Esophagus muscularis mucosa (tissue), 4 donors: ENCODE measurements at places on chromosomes 16 and 17.

- no peaks in the 10 kb centered on the region for H3K27me3 ChIP-seq
- DNase-seq = no peak
- peak overlapping the region; percentile 90 for H3K27ac ChIP-seq
- peaks cover 6% of the 10 kb centered on the region for H3K36me3 ChIP-seq
- peak overlapping the region; percentile 97 for H3K4me3 ChIP-seq
These were observed 655 bp upstream of the KLHDC4 start for GRCh38 chr16:87766485-87766797.

GRCh38 chr16:57279780-57280638, 4.5 kb downstream of the PLLP start:
- no peak overlapping the region for H3K27ac ChIP-seq
- peaks cover 25% of the 10 kb centered on the region for H3K4me1 ChIP-seq
- no peak overlapping the region for H3K4me3 ChIP-seq
- H3K27me3 ChIP-seq = peaks cover 25% of the 10 kb centered on the region
- H3K36me3 ChIP-seq = no peaks in the 10 kb centered on the region

- DNase-seq = no peak
- no peak overlapping the region for H3K27ac ChIP-seq
- no peak overlapping the region for H3K4me3 ChIP-seq
- H3K27me3 ChIP-seq = no peaks in the 10 kb centered on the region
These were observed 9.5 kb upstream of the MRPL12 start for GRCh38 chr17:81693509-81694210.

DNA sequence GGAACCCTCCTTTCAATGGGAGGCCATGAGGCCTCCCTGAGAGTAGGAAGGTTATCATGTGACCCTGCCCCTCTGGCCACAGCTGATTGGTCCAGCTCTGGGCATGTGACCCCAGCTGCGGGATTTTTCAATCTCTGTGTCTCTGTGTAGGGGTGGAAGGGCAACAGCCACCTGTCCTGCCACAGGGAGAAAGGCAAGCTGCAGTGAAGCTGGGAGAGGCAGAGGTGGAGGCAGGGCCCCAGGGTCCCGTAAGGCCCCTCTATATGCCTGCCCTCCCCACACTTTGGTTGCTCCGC, 10.9 kb downstream of the DNAAF8 start:
- peaks cover 18% of the 10 kb centered on the region for H3K36me3 ChIP-seq
- H3K4me1 ChIP-seq = peaks cover 17% of the 10 kb centered on the region
- no peak for DNase-seq
- no peak overlapping the region for H3K27ac ChIP-seq
- H3K4me3 ChIP-seq = no peak overlapping the region
- no peaks in the 10 kb centered on the region for H3K27me3 ChIP-seq

DNA sequence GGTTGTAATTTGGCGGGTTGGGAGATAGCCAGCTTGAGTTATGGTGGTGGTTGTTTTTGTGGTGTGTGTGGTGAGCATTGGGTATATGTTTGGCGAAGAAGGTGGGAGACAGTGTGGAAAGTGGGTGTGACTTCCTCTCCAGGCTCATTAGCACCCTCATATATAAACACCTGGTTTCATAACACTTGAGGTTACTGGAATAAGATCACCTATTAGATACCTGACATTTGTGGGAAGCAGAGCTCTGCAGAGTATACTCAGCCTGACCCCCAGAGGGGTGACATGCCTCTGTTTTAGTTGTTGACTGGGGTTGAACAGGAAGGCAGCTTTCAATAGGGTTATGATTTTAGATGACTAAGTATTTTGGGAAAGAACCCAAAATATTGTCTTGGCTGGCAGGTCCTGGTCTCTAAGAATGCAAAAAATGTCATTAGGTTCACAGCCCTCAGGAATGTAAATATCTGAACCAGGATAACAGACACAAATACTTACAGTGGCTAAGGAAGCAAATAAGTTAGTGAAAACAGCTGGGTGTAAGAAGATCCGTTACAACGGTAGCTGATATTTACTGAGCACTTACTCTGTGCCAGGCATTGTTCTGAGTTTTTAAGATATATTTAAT, 18.3 kb upstream of the EFCAB13 start:
- DNase-seq = no peak
- peaks cover 72% of the 10 kb centered on the region for H3K36me3 ChIP-seq
- no peaks in the 10 kb centered on the region for H3K27me3 ChIP-seq
- peaks cover 21% of the 10 kb centered on the region for H3K4me1 ChIP-seq
- H3K27ac ChIP-seq = peak overlapping the region; percentile 50

- DNase-seq = no peak
- no peak overlapping the region for H3K27ac ChIP-seq
- no peaks in the 10 kb centered on the region for H3K4me1 ChIP-seq
- no peaks in the 10 kb centered on the region for H3K36me3 ChIP-seq
These were observed 68.8 kb downstream of the GSG1L start for GRCh38 chr16:27994686-27995085.

DNA sequence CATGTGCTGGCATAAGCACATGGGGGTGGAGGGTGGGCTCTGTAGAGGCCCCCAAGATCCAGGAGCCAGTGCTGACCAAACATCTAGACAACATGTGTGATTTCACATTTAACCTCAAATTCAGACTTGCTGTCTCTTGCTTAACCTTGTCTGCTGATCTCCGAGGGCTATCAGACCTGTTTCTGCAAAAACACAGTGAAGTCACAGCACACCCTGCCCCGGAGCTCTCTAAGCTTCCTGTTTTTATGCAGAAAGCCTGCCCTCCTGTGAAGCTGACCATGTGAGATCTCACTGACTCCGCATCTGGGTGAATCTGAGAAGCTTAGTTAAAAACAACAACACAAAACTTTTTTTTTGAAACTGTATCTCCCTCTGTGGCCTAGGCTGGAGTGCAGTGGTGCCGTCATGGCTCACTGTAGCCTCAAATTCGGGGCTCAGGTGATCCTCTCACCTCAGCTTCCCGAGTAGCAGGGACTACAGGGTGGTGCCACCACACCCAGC, 6.6 kb upstream of the DPEP2 start:
- no peak for DNase-seq
- no peaks in the 10 kb centered on the region for H3K4me1 ChIP-seq
- no peaks in the 10 kb centered on the region for H3K27me3 ChIP-seq
- H3K4me3 ChIP-seq = no peak overlapping the region
